Activated CD4-positive, alpha-beta memory T cell treated with anti-CD3 and anti-CD28 coated beads for 36 hours (primary cell): ENCODE measurements at places on chromosomes 7 and 10. TPM values are rescaled to one million over a fixed set of nuclear protein-coding genes. Genes with fewer than 3 reads are reported as not detected.

The CADPS2 gene
- not detected for total RNA-seq

The GIMAP4 gene
- total RNA-seq = 140 TPM

The VKORC1L1 gene
- total RNA-seq = 16.1 TPM

The ZNF488 gene
- 0.27 TPM for total RNA-seq

The LOXL4 gene
- not detected for total RNA-seq

The SPDYE3 gene
- not detected for total RNA-seq

The ANKRD1 gene
- total RNA-seq = not detected

The KCP gene
- total RNA-seq = 0.05 TPM

The C7orf57 gene
- total RNA-seq = 0.71 TPM

The MYL10 gene
- total RNA-seq = not detected

The ITGB8 gene
- not detected for total RNA-seq

- DNase-seq = no peak
Observed at GRCh38 chr7:490461-491291, 29.0 kb downstream of the PDGFA start.

DNA sequence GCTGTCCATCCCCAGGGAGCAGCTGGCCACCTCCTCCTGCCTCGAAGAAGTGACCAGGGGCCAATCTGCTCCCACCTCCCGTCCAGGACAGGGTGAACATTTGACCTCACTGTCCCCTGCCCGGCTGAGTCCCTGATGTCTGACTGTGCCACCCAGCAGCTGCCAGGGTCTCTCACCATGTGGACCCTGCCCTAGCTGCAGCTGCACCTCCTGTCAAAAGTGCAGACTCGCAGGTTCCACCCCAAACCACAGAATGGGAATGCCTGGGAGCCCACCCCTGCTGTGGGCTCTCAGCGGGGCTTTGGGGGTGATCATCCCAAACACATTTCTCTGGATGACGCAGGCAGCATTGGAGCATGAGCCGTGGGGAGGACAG, 86.1 kb downstream of the RGS10 start:
- no peak for DNase-seq

DNA sequence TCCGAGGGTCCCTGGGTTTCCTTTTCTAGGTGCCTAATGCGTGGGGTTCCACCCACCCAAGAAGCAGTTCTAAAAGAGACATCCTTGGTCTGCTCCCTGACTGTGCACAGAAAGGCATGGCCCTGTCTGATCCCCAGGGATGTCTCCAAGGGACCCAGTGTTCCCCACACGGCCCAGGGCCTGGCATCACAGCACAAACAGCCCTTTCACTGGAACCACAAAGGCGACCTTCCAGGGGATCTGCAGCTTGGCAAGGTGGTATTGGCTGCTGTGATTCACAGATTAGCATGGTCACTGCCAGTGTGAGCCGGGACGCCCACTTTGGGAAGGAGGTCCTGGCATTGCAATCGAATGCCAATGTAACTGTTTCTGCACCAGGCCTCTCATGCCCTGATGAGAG, 6.4 kb downstream of the KCNMA1 start:
- DNase-seq = no peak

GRCh38 chr7:2757361-2757903, 69.4 kb downstream of the AMZ1 start:
- DNase-seq = peak; percentile 29

- no peak for DNase-seq
Observed at GRCh38 chr7:143467724-143468123, 9.9 kb upstream of the TAS2R41 start.

DNA sequence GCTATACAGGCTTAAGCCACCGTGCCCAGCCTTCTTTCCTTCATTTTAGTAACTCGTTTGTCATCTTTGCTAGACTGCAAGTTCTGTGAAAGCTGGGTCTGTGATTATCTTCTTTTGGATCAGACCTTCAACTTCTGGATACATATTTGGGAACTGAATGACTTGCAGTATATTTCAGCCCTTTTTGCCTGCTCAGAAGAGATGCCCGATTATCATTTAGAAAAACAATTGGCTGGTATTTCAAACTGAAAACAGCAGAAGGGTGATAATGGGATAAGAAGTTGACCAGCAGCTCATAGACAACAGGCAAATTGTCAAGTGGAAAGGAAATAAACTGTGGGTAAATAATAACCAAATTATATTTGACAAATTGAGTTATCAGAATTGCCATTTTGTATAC, 14.6 kb downstream of the RSBN1L start:
- DNase-seq = no peak

DNA sequence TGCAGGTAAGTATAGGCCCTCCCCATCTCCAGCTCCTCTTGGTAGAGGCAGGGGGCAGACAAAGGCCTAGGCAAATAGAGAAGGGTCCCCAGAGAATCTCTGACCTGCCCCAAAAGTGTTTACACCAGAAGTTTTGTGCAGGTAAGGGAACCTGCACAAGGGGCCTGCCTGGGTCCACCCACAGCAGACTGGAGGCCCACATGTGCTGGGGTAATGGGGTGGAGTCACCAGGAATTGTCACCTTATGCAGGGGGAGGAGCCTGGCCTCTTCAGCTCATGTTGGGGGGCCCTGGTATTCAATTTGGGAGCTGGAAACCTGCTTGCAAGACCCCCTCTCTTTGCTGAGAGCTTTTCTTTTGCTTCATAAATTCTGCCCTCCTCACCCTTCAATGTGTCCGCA, 302.7 kb downstream of the ZEB1 start:
- DNase-seq = no peak

GRCh38 chr7:43318188-43318770, 205.8 kb downstream of the HECW1 start:
- DNase-seq = no peak

DNA sequence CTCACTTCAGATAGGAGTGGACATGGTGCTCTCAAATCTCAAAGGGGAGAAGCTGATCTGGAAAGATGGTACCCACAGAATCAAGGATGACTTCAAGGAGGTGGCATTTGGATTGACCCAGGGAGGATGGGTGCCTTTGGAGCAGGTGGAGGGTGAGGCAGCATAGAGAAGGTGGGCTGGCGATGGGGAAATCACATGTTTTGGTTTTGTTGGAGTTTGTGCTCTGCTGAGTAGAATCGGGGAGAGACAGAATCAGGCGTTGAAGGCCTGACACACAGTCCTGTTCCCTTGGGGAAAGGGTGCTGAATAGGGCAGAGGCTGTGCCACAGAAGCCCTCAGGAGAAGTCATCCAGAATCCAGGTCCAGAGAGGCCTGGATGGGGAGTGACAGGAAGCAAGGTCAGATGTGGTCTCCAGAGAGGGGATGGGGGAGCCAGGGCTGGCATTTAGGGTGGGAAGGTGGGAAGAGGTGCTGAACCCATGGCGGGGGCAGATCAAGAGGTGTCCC, 291.1 kb downstream of the GLRX3 start:
- DNase-seq = no peak

GRCh38 chr7:77537136-77537777, at the start of gene PTPN12:
PTPN12 (plus strand) TSS chr7:77537295; CDS start chr7:77537547, 252 bp downstream.
- DNase-seq = peak; percentile 57

GRCh38 chr10:20202337-20202736, 386.1 kb downstream of the PLXDC2 start:
- no peak for DNase-seq

DNA sequence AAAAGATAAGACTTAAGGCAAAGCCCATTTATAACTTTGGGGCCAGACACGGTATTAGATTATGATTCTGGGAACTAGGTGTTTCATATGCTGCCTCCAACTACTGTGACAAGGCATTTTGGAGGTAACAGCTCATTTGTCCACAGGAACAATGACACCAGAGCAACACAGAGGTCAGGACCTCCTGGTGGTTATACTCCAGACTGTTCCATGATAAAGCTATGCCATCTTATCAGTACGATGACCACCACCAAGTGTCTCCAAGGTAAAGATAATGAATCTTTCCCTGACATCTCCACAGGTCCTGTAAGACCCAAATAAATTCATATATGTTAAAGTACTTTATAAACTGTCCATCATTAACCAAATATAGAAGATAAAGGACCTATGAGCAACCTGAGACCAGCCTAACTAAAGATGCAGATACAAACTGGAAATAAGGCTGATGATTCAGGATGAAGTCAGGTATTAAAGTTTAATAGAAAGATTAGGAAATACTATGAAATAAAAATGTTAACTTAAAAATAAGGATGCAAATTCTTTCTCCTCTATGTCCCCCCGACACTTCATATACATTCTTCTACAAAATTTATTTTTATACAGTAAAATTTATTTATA, 26.2 kb downstream of the CUL2 start:
- DNase-seq = no peak

DNA sequence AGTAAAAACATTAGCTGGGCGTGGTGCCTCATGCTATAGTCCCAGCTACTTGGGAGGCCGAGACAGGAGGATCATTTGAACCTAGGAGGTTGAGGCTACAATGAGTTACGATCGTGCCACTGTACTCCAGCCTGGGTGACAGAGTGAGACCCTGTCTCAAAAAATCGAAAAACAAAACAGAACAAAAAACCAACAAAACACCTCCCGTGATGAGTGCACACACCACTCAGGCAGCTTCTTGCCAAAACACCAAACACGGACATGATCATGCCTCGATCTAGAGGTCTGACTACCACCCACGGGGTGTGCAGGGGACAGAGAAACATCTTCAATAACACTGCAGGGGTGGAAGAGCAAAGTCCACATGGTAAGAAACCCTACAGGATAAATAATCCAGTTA, 44.4 kb downstream of the AMZ1 start:
- DNase-seq = no peak

GRCh38 chr7:27936768-27937102, 196.8 kb downstream of the TAX1BP1 start:
- no peak for DNase-seq

GRCh38 chr7:113813471-113813870, 105.3 kb downstream of the PPP1R3A start:
- no peak for DNase-seq

- DNase-seq = no peak
Observed at GRCh38 chr7:80890426-80891258, 28.2 kb downstream of the SEMA3C start.

DNA sequence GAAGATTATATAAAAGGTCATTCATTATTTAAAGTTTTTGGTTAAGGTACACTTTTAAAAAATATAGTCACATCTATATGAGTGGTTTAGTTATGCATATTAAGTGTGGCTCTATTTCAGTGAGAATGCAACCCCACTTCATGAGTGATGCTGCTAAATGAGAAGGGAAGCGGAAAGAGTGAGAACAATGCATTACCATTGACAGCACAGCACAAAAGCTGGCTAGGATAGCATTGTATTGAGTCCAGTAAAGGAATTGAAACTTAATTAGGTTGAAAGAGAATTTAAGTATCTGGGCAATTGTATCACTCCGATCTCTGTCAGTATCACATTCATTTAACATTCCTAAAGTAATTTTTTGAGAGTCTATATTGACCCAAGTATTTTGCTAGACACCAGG, 13.2 kb downstream of the POM121L12 start:
- no peak for DNase-seq

DNA sequence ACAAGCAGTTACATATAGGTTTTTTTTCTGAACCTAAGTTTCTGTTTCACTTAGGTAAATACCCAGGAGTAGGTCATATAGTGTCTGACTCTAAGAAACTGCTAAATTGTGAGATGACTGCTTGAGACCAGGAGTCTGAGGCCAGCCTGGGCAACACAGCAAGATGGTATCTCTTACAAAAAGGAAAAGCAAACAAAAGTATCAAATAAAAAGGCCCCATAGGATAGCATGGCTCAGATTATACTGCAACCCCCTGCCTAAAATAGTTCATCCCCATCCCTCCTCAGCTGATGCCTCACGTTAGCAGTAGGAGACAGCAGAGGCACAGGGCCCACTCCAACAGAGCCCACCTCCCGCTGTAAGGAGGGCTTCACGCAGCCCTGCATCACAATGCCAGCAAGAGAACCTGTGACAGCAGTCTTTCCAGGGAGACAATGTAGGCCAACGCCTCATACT, 90.3 kb downstream of the SRPK2 start:
- peak; percentile 69 for DNase-seq

DNA sequence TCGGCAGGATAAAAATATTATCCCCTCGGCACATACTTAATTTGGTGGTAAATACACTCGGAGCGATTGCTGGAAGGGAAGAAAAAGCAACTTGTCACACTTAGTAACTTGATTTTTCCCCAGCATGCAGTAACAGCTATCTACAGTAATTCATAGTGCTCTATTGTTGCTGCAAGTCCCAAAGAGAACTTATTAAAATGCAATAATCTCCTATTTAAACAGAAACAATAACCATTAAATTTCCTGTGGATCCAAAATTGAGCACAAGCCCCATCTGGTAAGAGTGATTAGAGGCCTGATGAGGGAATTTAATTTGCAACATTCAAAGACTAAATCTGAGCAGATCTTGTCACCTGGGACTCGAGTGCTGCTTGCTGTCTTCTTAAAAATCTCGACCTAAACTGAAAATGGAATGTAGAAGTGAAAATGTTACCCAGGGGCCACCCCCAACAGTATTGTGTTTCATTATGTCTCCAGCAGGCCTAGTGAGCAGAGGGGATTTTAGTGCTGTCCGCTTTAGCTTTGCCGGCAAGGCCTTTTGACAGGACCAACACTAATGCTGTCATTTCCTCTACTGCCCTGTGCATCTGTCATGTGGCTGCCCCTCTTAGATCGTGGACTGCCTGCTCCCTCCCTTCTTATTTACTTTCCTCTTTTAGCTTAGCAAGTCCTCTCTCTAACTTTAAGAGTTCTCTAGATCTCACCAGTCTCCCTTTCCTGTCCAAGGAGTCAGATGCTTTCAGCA, 639.7 kb downstream of the AUTS2 start:
- no peak for DNase-seq

GRCh38 chr7:24576171-24577025, 3.1 kb downstream of the PALS2 start:
- DNase-seq = no peak

DNA sequence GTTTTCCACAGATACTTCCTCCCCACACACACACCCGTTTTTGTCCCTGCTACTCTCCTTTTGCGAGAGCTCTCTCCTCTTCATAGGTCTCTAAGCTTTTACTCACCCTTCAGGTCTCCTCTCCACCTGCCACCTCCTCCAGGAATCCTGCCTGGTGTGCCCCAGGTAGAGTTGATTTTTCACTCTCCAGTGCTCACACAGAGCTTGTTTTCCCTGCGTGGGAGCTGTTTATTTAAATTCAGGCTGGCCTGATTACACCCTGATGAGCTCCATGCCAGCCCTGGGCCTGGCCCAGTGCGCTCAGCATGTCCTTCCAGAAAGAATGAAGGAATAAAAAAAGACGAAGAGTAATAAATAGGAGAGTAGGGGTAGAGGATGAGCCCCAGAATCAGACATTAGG, 7.5 kb upstream of the CLDN4 start:
- no peak for DNase-seq

GRCh38 chr10:48608976-48609375, 4.1 kb upstream of the ARHGAP22 start:
- no peak for DNase-seq

DNA sequence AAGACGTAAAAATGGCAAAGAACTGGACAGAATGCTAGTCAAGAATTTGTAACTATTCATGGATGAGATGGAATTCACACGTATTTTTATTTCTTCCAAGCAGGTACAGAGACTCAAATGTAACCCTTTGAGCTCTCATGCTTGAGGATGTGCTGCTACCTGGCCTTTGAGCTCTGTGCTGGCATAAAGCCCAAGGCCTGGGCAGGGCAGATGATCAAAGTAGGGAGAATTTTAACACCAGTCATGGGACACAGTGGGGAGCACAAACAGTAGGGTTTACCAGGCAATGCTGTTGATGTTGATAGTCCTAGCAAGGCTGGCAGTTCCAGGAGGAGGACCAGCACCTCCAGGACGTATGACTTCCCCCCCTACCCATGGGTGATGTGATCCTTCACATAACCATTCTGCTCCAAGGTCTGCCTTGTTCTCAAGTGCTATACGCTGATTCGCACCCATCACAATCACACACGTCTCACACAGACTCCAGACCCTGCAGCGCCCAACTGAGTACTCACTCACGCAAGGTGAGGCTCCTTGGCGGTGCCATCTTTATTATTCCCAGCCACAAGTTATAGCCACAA, 48.6 kb upstream of the DLG5 start:
- no peak for DNase-seq
